AG10803 (cell line): ENCODE measurements at places on chromosomes 5 and 9.

DNA sequence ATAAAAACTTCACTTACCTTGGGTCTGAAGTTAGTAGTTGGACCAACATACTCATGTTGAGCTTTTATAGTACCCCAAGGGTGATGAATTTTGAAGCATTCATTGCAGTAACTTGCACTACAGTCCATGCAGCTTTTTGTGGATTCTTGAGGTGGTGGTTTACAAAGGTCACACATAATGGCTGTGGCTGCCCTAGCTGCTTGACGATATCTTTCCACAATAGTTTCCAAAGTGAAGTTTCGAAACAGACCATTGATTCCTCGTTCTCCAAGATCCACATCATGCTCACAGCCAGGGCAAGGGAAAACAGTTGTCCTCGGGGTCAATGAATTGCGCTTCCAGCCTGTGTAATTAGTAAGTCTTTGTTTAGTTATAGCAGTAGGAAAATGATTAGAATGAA lies 22.7 kb downstream of the TRIM36 start:
- DNase-seq, result no peak

DNA sequence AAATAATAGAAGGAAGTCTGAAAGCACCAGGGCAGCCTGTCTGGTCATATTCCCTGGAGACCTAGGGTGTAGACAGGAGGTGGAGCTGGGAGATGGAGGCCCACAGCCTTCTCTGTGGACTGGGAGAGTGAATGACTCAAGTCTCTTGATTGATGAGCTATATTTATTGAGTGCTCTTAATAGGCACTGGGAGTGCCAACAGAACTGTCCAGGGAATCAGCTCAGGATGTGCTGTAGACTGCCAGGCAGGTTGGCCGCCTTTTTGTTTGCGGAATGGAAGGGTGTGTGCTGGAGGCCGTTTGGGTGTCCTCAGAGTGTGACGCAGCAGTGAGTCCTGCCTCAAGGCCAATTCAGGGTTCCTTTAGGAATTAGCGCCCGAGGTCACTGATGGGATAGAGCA lies 33.4 kb upstream of the POMT1 start:
- DNase-seq, result no peak

DNA sequence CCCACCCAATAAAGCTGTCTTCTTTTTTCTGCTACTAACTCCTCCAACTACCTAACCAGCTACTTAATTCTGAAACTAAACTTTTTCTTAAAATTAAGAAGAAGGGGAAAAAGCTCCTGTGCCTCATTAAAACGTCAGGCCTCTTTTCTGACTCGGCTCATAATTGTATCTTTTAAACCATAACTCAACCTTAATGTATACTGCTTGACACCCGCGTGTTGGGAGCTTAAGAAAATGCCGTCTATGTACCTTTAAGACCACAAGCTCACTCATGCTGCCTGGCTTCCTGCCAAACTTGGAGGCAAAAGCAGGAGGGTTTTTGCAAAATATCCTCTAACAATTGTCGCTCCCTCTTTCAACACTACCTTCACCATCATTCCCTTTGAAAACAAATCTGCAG lies 5.0 kb downstream of the EBF1 start:
- peak; percentile 82 for DNase-seq

DNA sequence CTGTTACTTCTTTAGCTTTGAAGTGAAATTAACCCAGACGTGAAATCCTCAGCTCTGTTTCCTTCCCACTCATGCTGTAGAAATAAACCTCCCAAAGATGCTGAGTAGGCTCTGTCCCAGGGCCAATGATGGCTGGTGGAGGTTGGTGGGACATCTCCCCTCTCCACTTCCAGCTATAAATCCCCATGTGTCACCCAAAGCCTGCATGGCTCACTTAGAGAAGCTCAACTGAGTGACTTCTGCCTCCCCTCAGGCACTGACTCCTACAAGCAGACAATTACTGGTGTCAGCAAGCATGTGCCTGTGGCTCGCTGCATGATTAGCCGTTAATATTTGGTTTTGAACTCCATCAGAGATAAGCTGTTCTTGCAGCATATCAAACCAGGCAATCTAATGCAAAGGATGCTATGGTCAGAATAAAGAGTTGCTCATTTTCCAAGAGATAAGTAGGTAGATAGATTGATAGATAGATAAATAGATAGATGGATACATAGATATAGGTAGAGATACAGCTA lies 569.5 kb upstream of the WWC1 start:
- no peak for DNase-seq

DNA sequence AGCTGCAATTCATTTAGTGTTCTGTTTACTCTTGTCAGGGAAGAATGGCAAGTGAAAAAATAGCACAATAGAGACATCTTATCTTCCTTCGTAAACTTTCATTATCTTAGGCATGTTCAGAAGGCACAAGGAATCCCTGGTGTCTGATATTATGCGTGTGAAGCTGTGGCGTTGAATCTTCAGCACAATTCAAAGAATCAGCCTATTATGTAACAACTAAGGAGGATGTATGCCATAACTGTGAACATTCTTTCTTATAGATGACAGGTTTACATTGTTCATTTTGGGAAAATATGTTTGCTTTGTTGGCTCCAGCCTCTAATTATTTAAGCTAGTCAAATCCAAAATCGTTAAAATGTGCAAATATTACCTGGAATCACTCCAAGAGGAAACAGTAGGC lies 446.1 kb downstream of the ANXA1 start:
- no peak for DNase-seq

GRCh38 chr9:109588415-109588814 lies 90.3 kb upstream of the PTPN3 start:
- no peak for DNase-seq

GRCh38 chr5:1896602-1897376 lies 14.1 kb upstream of the IRX4 start:
- no peak for DNase-seq

DNA sequence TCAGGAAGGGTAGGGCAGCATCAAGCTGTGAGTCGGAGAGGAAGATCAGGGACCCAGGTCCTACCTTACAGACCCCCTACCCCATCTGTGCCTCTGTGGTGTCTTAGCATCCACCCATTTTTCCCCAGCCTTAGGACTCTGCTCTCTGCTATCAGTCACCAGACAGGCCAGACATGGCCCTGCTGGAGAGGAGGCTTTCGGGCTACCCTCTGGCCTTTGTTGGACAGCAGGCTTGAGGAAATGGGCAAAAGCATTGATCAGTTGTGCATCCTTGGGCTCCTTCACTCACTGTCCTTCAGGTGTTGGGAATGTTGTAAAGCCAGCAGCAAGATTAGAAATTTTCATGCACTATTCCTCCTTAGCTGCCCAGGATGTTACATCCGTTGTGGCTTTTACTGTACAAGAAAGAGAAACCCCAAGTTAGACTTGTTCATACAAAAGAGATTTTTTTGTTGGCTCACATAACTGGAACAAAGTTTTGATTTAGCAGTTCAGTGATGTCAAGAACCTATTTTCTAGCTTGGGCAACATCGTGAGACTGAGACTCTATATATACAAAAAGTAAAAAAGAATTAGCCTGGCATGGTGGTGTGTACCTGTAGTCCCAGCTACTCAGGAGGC lies 17.4 kb upstream of the TNFAIP8 start:
- no peak for DNase-seq

DNA sequence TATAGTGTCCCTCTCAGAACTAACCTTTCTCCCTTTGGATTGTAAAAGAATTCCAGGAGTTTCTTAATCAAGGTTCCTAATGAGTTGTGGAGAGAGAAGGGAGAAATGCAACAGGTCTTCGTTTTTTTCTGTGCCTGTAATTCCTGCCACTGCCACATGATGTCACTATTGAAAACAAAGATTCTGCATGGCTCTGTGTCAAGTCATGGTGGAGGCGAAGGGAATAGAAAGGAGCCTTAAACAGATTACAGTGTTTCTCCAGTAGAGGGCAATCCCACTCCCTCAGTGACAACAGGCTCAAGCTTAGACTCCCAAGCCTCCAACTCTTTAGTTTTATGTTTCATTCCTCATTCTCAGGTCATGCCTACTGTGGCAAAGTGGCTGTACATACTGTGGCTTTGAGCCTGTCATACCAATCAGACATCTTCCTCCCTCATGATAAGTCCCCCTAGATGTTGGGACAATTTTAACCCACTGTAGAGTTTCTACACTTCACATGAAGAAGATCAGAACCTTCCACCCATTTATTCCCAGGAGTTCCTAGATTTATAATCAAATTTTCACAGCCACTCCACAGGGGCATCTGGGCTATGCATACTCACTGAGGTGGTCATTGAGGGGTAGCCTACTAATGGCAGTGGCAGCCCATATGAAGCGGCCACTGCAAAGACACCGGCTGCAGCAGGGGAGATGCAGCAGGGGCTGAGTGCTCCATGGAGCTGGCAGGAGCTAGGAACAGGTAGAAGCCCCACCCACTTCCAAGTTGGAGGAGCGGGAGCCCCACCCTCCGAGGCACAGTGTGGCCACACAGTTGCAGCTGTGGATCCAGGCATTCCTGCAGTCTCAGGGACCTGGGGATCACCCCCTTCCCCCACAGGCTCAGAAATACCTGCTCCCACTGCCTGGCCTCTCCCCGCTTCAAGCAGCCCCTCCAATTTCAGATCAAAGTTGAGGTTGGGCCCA lies 97.4 kb upstream of the TRIM32 start:
- DNase-seq, result peak; percentile 50

DNA sequence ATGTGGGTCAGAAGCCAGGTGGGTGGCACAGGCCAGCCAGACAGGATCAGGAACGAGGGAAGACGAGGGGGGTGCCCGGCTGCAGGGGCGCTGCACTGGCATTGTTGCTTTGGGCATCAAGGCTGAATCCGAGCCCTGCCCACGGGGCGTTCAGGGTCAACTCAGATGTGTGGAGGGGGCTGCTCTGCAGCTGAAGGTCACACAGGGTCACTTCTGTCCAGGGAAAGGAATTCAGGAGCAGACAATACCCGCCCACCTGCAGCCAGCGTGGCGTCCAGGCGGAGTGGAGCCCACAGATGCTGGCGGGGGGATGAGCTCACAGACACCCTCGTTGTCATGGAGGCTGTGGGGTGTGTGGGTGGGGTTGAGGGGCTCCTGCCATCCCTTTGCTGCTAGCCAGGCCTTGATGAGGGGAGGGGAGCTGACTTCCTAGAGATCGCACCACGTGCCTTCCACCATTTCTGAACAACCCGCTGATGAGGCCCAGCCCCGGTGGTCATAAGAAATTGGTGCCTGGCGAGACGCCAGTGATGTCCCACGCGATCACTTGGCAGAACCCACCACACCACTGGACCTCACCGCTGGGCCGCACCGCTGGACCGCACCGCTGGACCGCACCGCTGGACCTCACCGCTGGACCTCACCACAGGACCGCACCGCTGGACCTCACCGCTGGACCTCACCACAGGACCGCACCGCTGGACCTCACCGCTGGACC lies 31.2 kb downstream of the MRPL36 start:
- DNase-seq, result no peak

- DNase-seq, result no peak
Measured at GRCh38 chr9:81108821-81109220, 580.5 kb downstream of the TLE1 start.

- peak; percentile 77 for DNase-seq
Measured at GRCh38 chr5:148733601-148734438, 79.5 kb upstream of the HTR4 start.

DNA sequence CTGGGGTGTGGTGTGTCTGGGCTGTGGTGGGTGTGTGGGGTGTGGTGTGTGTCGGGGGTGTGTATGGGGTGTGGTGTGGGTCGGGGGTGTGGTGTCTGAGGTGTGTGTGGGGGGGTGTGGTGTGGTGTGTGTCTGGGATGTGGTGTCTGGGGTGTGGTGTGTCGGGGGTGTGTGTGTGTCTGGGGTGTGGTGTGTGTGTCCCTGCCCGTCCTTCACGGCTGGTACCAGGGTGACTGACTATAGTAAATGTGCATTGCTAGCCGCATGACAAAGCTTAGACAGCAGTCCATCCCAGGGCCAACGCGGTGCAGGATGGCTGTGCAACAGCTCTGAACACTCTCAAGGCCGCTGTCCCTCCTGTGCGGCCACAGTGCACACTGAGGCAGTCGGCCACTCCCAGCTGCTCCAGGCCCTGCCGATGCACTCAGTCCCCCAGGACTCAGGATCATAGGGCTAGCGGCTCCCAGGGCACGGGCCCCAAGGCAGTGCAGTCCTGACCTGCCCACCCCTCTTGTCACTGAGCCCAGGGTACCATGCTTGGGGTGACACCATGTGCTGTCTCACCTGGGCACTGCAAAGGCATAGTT lies 54.0 kb downstream of the SECISBP2 start:
- DNase-seq, result no peak

- peak; percentile 65 for DNase-seq
Measured at GRCh38 chr5:38420691-38421390, 135.6 kb downstream of the LIFR start.

DNA sequence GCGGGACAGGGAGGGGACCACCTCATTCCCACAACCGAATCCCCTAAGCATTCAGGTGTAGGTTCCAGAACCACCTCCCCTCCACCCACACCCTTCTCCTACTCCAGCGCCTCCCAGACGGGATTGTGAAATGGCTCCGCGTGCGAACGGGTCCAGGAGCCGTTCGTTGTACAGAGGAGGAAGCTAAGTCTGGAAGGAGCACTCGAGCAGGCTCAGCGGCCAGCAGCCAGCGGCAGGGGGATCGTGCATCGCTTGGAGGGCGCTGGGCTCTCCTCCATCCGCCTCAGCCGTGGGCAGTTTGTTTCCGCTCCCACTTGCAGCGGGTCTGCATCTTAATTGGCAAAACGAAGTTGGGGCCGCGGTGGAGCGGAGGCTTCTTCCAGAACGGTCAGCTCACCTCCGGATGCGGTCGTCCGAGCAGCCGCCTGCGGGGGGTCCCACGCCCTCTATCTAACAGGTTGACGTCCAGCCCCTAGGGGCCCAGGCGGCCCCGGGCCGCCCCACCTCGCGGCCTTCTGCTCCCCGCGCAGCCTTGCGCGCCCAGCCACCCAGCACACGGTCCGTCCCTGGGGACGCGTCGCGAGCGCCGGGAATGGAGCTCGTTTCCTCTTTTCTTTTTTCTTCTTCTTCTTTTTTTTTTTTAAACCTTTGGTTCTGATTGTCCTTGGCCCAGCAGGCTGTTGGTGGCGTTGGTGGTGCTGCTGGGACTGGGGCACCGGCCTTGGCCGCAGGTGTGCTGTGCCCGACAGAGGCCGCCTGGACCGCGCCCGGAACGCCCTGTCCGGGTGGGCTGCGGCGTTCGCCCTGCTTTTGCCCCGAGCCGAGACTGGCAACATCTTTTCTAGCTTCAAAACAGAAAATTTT lies 3.9 kb upstream of the BARX1 start:
- DNase-seq, result peak; percentile 19

GRCh38 chr9:17578911-17579793 lies at the start of gene SH3GL2:
SH3GL2 (plus strand) TSS chr9:17579066.
- DNase-seq, result no peak

GRCh38 chr9:121774715-121775613 lies 123.5 kb downstream of the DAB2IP start:
- DNase-seq, result no peak
